ENCODE measurements at places on chromosomes 2 and 18.

- DNase-seq = no peak
Measured at GRCh38 chr2:147615726-147616125, 229.1 kb upstream of the ACVR2A start.

DNA sequence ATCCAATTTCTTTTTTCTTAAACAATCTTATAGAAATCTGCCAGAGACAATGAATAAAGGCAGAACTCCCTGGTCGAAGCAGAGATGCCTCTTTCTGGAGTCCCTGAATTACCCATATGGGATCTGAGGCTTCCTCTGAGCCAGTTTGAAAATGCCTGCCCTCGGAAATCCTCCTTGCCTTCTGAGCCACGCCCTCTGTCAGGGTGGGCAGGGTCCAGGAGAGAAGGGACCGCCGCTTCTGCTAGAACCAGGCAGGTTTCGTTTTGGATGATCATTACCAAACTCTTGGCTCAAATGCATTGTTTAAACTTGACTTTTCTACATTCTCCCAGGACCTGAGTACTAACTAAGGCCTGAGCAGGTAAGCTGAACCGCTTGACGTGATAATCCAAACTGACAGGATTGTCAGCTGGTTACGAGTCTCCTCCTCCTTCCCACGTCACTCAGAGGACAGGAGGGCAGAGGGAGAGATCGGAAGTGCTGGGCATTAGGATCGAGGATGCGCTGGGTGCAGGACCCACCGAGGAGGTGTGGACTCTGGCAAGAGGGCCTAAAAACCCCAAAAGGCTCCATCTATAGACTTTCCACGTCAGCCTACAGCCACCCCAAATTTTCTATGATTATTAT, 128.4 kb downstream of the KLHL29 start:
- no peak for DNase-seq

DNA sequence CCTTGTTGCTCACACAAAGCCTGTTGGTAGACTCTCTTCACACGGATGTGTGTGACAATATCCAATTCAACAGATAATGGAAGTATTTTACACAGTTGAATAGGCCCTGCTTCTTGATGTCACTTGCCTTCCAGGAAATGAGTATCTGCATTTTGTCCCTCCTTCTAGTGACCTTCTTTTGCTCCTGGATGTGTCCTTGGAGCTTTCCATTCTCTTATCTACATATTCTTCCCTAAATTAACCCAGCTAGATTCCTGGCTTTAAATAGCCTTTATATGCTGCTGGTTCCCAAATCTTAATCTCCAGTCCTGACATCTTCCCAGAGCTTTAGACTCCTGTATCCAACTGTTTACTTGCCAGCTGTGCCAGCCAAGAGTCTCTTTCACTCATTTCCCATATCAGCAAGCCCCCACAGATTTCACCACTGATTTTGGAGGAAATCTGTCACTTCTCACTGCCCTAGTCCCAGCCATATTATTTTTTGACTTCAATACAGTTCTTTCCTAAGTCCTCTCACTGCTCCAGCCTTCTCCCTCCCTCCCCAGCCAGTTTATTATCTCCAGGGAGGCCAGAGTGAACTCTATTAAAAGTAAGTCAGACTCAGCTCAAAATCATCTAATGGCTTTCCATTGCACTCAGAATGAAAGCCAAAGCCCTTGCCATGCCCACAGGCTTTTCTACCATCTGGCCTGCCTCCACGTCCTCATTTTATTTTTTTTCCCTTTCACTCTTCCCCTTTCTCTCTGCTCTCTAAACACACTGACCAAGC, 170.0 kb downstream of the PDE11A start:
- no peak for DNase-seq

DNA sequence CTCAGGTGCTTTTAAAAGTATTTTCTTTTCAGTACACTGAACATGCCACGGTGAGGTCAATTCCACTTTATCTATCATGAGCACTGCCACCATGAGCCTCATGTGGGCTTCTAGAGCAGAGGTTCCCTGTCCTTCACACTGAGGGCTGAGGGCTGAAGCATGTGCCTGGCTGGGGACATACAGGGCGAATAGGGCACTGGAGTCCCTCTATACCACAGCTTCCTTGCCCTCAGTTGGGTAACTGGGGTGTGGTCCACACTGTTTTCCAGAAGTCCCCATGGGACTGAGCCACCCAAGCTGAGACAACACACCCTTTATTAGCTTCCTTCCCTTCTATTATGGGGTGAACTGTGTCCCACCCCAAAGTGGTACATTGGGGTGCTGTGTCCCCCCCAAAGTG, 172.2 kb upstream of the ID2 start:
- DNase-seq = no peak

DNA sequence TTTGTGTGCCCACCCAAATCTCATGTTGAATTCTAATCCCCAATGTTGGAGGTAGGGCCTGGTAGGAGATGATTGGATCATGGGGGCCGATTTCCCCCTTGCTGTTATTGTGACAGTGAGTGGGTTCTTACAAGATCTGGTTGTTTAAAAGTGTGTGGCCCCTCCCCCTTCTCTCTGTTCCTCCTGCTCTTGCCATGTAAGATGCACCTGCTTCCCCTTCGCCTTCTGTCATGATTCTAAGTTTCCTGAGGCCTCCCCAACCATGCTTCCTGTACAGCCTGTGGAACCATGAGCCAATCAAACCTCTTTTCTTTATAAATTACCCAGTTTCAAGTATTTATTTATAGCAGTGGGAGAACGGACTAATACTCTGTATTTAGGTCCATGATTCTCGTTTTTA, 588.1 kb downstream of the DCDC2C start:
- DNase-seq = no peak

- DNase-seq = no peak
Measured at GRCh38 chr2:41409328-41409727, 638.5 kb upstream of the PKDCC start.

GRCh38 chr2:150224321-150224720, 263.1 kb downstream of the RND3 start:
- DNase-seq = no peak

DNA sequence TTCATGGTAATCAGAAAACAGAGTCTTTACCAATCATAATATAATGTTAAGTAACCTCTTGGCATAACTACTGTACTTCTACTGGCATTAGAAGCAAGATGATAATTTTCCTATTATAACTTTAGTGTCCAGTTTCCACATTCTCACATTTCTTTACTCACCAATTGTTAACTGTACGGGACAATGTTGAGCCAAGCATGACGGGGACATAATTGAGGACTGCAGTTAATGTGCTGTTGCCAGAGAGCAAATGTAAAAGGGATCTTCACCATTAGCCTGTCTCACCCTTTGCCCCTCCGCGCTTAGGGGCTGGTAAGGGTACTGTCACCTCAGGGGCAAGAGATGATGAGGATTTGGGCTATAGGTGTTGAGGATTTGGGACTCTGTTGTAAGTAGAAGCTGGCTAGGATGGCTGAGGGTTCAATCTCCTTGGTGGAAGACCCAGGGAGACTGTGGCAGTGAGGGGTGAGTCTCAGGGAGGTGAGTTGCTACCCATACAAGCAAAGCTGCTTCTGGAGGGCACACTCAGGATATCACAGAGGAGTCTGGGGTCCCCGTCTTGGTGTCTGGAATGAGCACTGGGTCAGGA, 54.4 kb upstream of the IL1RL1 start:
- DNase-seq = no peak

DNA sequence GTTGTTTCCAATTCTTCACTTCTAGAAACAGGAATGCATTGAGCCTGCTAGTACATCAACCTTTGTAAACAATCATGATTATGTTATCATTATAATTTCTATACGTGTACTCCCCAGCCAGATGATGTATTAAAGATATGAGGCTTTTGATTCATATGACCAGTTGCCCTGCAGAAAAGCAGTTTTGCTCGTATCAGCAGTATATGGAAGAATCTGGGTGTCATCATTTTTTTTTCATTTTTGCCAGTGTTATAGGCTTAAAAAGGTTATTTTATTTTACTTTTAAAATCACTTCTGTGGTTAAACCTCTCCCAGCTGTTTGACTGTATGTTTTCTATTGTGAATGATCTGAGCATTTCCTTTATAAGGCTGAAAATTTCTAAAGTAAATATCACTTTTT, 471.8 kb upstream of the NRP2 start:
- DNase-seq = no peak

DNA sequence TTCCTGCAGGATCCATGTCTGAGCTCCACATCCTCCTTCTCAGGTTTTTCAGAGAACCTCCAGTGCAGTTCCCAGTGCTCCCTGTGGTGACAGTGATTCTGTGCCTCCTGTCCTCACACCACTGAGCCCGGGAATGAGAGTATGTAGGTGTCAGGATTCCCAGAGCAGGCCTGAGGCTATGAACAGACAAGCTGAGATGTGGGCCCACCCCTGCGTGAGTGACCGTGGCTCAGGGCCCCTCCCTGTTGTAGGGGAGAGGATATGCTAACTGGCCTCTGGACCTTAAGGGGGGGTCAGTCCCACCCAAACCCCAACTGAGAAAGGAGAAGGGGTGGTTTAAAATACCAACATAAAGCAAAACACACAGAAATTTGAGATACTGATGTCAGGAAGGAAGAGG, 104.8 kb upstream of the RAB12 start:
- DNase-seq = no peak

GRCh38 chr2:110995911-110996310, 124.8 kb upstream of the BCL2L11 start:
- no peak for DNase-seq

- DNase-seq = no peak
Measured at GRCh38 chr2:84891355-84892010, 10.6 kb upstream of the TRABD2A start.

DNA sequence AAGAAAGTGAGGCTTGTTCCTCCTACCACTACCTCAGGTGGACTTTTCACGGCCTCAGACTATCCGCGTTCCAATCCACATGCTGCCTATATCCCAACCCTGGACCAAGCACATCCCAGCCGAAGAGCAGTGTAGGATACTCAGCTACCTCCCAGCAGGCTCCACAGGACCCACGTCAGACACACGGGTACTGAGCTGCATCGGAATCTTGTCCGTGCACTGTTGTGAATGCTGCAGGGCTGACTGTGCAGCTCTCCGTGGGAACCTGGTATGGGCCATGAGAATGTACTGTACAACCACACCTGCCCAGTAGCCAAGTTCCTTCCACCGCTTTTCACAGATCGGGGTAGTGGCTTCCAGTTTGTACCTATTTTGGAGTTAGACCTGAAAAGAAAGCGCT, 22.3 kb downstream of the IL37 start:
- DNase-seq = no peak

DNA sequence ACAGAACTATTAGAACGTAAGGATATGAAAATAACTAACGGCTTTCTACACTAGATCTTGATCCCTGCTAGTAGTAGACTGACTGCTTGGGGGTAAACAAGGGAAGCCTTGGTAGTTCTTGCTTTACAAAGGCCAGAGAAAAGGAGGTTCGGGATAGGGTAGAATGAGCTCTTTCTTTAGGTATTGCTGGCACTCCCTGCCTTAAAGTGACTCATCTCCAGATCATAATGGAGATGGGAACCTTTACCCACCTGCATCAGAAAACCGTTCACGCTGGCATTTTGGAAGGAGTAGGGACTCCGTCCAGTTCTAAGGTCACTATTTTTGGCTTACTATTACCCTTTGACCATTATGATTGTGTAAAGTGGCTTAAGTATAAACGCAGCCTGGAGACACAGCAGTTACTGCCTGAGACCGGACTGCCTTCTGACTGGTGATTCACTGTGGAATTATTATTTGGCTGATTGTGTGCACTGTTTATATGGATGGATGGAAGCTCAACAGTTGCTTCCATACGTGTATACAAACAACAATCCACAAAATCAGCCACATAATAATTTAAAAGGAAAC, 482.5 kb downstream of the STK39 start:
- DNase-seq = no peak

DNA sequence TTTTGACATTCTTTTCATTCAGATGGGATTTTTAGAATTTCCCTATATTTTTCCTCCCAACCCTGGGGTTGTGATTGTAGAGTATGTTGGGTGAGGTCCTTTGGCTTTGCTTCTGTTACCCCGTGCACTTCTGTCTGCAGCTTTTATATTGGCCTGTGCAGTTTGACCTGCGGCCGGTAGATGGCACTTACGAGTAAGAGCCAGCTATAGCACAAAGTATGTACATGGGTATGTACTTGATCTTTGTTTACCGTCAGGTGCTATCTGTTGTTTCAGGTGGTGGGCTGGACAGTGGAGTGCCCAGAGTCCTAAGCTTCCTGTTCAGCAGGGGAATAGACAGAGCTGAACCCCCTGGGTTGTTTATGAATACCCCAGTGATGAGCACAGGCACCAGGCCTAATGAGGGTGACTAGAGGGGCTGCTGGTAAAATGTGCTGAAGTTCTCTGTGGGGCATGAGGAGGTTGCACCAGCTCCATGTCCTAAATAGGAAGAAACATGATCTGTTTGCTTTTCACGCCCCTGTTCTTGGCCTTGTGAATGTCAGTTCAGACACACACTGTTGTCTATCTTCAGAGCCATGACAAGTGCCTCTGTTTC, 58.9 kb upstream of the THUMPD2 start:
- DNase-seq = no peak

DNA sequence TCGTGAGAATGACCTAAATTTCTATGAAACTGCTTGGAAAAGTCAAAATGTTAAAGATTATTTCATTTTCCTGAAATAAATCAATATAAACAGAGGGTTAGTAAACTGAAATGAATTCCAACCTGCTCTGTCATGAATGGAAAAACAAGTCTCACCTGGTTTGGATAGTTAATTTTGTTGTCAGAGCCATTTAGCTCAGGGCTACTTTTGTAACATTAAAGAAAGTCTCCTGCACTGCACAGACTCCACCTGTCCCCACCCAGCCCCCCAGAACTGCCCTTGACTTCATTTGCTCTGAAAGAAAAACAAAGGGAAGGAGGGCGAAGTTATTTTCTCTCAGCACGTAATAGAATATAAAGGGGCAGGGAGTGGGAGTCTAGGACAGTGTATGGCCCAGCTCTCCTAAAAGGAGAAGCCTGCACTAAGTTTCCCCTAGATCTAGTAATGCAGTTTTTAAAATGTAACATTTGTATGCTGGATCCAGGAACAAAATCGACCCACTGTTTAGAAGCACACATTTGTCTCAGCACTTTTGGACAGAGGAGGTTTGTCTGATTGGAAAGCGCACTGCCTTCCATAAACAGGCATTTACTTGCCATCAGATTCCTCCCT, 54.2 kb upstream of the ACSL3 start:
- DNase-seq = no peak

GRCh38 chr2:161651547-161651946, 27.3 kb downstream of the SLC4A10 start:
- DNase-seq = no peak

GRCh38 chr18:35662293-35663062, 80.9 kb downstream of the GALNT1 start:
- DNase-seq = no peak

- DNase-seq = no peak
Measured at GRCh38 chr2:96153291-96153713, 8.1 kb upstream of the DUSP2 start.

GRCh38 chr2:28624793-28625701, 126.6 kb upstream of the PPP1CB start:
- no peak for DNase-seq

GRCh38 chr2:151851761-151852160, 23.5 kb upstream of the ARL5A start:
- DNase-seq = no peak

Measured in smooth muscle cell of the brain vasculature (primary cell).